ENCODE measurements at places on chromosomes 3 and 15.

GRCh38 chr15:39156646-39157250 lies 424.1 kb upstream of the THBS1 start:
- no peak for DNase-seq

DNA sequence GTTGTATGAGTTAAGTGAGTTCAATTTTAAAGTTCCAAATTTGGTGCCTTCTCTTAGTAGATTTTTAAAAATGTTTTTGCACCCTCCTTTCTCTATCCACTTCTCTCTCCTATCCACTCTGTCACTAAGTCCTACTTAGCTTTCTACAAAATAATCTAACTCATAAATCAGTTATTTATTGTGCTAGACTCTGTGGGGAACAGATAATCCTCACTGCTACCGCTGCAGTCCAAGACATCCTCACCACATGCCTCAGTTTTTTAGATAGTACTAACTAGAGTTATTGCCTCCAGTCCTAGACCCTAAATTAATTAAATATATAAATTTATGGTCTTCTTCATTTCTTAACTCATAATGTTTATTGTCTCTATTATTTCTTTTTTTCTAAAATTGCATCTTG lies 576.3 kb downstream of the GRM7 start:
- no peak for DNase-seq

DNA sequence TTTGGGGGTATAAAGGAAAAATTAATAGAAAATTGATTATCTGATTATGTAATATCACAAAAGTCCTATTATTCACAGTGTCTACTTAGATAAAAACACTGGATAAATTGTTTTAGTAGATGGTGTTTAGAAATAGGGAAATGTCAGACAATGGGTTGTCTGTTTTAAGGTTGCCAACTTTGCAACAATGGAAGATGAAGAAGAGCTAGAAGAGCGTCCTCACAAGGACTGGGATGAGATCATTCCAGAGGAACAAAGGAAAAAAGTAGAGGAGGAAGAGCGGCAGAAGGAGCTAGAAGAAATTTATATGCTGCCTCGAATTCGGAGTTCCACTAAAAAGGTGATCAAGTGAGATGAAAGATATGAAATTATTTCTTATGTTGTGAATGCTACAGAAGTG lies 84.0 kb downstream of the CHD2 start:
- DNase-seq, result no peak

- DNase-seq, result no peak
Measured at GRCh38 chr3:86923071-86923491, 67.9 kb downstream of the VGLL3 start.

DNA sequence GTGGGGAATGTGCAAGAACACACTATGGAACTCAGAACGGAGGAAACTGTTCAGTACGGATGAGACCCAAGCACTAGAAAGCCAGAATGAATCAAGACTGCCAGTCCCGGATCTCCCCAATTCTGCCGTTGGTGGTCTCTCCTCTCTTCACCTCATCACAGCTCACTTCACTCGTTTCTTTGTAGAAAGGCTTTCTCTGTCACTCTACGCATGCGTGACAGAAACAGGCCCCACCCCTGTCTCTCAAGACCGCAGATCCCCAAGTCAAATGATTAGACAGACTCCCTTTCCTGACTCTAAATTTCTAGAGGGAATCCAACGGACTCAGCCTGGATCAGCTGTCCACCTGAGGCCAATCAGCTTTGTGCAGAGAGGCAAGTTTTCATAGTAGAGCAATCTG lies 505.7 kb upstream of the ADAMTS9 start:
- DNase-seq, result no peak

GRCh38 chr3:119517112-119517511 lies 18.8 kb downstream of the TIMMDC1 start:
- DNase-seq, result no peak

DNA sequence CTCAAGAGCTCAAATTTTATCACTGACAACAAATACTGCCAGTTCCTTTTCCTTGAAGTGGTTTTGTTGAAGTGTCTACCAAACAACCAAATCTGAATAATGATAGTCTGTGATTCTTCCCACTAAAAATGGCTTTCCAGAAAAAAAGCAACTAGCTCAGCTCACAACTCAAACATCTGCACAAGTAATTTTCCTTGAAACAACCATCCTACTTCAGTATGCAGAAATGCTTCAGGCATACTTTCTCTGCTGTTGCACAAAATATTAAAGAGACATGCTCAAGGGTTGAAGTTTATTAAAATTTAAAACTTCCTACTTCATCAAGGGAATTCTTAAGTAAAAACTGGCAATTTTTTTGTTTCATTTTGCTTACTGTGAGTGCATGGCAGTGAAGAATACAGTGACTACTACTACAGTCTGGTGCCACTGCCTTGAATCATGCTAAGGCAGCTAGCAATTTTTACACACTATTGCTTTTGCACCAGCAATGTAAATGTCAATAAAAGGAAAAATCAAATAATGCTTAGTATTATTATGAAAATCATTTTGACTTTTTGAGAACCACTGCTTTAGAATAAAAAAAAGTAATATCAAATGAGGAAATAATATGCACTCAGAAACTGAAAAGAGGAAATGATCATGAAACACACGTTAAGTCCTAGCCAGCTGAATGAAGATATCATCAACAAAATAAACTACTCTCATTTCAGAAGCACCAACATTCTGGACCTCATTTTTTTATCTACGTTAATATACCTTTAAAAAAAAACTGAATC lies 33.6 kb downstream of the VPS13C start:
- DNase-seq, result no peak

- DNase-seq, result no peak
Measured at GRCh38 chr3:156981005-156981404, 154.9 kb downstream of the LEKR1 start.

GRCh38 chr15:56058986-56059385 lies 65.6 kb upstream of the NEDD4 start:
- no peak for DNase-seq

DNA sequence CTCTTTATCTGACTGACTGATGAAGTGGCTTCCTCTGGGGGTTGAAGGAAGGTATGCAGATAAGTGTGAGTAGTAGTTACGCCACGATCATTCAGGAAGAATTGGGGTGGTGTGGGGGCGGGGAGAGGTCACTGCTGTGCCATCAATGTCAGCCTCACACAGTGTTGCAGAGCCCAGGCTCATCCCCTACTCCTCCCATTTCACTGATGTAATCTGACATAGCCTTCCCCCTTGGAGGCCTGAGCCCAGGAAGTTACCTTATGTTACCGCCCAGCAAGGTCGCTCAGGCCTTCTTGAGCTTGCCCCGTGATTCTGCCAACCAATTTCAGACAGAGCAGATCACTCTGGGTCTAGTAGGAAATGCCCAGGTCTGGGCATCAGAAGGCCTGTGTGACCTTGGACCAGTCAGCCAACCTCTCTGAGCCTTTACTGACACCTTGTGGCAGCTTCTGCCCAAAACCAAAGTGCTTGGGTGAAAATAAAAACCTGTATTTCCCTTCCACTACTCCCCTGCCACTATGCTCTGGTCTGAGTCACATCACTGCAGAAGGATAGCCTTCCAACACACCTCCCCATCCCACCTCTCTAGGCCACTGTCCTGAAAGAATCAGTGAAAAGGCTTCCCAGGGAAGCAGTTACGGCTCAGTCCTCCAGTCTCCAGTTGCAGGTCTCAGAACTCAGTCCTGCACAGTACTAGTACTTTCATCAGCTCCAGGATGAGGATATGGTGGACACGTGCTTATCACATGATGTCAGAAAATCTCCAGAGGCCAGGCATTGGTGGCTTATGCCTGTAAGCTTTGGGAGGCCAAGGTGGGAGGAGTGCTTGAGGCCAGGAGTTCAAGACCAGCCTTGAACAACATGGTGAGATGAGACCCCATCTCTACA lies 28.1 kb upstream of the INSYN1 start:
- peak; percentile 23 for DNase-seq

GRCh38 chr3:172448661-172449465 lies 607 bp upstream of the GHSR start:
- DNase-seq, result no peak

- peak; percentile 48 for DNase-seq
Measured at GRCh38 chr3:187678726-187679268, 8.6 kb upstream of the SST start.

DNA sequence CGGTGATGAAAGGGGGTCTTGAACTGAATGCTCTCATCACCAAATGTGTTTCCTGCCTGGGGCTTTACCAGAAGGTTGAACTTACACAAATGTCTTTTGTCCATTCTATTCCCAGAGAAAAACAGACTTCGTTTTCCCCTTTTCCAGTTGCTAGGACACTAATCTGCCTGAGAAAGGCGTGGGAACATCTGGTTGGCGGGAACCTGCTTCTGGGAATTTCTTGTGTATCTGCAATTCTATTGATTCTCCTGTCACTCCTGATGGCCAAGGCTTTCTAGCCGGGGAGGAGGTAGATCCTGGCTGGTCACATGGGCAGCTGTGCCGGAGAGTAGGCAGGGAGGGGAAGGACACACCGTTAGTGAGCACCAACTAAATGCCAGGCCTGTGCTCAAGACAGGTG lies 31.1 kb upstream of the CCDC174 start:
- no peak for DNase-seq

Data from activated CD4-positive, alpha-beta T cell treated with anti-CD3 and anti-CD28 coated beads, Interleukin-2, amount 50 U/mL, for 16 hours (primary cell).